Anterior cingulate cortex (tissue), 58 donors: ENCODE measurements at places on chromosomes 2 and 18.

GRCh38 chr2:133377021-133377481, 191.2 kb downstream of the NCKAP5 start:
- no peak for DNase-seq

GRCh38 chr2:217515615-217516309, 487.0 kb downstream of the TNS1 start:
- DNase-seq: no peak

DNA sequence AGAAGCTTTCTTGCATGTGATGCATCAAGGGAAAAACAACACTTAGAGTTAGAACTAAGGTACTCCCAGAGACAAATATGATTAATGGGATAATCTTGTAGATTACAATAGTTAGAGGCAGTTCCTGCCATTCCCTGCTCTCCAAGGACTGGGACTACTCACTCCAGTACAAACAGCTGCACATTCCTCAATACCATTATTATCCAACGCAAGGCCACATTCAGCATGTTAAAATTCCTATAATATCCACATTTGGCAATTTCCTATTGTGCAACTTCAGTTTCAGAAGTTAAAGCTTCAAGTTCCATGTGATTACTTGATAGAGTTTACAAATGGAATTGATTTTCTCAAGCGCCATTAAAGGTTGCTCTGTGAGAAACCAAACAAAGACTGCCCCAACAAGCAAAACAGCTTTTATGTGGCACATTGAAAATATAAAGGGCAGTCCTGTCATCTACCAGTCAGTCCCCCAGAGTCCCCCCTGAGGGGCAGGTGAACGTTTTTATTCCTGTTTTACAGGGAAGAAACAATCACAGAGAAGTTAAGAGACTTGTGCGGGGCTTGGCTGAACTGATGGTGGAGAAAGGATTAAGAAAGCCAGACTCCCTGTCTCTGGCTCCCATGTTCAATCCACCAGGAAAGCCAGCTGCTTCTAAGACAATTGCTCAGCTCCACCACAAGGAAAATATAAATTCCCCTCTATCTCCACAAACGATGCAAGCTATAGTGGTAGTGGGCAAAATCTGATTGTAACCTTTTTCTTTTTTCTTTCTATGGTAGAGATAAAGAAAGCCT, 72.6 kb downstream of the TXNL1 start:
- no peak for DNase-seq

DNA sequence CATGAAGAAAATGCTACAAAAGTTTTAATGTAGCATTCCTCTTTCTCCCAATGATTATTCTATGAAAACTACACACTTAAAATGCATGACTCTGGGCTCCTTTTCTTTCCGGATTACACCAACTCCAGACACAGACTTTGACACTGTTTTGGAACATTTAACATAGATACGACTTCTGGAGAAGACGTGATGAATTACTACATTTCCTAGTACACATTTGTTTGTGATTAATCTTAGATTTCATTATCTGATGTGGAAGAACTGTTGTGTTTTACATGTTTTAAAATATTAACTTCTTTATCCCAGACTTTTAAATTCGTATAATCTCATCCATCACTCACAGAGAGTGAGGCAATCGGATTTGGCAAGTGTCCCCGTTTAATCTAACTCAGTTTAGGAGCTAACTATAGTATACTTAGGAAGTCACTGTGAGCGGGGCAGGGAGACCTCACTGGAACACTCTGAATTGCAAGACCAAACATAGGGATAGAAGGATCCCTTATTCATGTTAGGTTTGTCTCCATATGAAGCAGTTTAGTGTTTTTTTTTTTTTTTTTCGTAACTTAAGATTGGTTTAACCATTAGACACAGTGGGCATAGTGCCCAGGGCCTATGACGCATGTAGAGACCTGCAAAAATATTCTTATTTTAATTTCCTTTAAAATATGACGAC, 66.7 kb downstream of the PDE1A start:
- DNase-seq: no peak

DNA sequence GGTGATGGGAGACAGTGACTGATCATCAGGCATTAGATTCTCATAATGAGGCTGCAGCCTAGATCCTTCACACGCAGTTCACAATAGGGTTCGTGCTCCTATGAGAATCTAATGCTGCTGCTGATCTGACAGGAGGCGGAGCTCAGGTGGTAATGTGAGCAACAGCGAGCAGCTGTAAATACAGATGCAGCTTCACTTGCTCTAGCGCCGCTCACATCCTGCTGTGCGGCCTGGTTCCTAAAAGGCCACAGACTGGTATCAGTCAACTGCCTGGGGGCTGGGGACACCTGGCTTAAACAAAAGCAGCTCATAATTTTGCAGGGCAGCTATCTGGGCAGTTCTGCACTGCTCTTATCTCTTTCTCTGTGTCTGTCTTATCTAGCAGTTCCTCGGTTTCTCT, 20.4 kb upstream of the CD226 start:
- no peak for DNase-seq

GRCh38 chr2:236112466-236112865, 55.7 kb downstream of the GBX2 start:
- no peak for DNase-seq

DNA sequence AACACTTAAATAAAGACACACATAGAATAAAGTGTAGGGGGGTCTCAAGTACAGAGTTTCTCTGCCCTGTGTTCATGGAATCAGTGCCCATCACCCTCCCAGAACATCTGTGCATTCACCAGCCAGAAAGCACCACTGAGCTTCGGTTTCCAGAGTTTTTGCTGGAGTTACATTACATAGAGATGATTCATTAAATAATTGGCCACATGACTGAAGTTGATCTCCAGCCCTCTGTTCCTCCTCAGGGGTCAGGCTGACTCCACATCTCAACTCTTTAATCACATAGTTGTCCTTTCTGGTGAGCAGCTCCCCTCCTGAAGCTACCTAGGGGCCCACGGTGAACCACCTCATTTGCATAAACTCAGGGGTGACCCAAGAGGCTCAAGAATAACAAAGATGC, 129.8 kb downstream of the METTL4 start:
- no peak for DNase-seq

GRCh38 chr2:155502766-155503165, 804.3 kb downstream of the KCNJ3 start:
- no peak for DNase-seq

DNA sequence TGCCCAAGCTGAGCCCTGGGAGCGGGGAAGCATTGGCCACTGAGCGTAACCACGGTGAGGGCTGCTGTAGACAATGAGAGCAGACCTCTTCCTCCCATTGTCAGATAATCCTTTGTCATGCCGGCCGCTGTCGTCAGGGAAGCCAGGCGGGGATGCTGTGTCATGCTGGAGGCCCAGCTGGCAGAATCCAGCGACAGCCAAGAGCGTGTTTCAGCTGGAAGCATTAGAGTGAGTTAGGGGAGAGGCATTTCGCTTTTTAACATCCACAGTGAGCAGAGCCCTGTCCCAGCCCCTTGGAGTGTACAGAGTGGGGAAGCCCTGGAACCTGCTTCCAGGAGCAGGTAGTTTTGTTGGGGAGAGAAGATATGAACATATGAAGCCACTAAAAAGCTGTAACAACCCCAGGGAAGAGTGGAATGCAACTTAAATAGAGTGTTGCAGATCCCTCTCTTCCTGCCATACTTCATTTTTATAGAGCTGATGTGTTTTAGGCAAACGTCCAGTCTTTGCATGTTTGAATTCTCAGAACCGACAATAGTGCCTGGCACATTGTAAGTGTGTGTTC, 7.0 kb downstream of the CTIF start:
- peak; percentile 88 for DNase-seq

DNA sequence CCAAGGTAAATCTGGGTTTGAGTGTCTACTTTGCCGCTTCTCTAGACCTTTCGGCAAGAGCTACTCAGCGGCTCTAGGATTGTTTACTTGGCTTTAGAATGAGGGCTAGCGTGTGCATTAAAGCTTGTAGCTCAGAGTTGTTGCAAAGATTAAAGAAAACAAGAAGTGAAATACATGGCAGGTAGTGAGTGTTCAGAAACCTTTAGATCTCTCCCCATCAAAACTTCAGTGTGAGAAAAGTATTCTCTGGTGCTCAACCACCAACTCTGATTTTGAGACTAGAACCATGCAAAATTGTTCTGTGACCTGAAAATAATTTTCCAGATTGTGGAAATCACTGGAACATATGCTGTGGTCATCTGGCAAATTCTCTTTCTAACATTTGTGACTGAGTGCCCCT, 512.0 kb downstream of the CMPK2 start:
- DNase-seq: no peak

DNA sequence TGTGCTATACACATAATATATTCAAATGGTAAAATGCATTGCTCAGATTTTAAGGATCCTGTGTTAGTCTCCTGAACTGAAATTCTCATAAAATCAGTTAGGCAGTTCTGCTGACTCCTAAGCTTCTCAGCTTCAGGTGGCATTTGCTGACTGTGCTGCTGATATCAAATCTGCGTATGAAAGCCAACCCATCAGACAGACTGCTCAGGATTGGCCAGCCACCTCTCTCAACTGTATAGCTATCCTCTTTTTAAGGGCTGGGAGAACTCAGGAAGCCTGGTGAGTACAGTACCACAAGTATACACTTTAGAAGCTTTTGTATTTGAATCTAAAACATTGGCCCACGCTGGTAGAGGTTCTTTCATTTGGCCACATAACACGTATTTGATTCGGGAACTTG, 28.7 kb downstream of the PTCD3 start:
- DNase-seq: no peak

DNA sequence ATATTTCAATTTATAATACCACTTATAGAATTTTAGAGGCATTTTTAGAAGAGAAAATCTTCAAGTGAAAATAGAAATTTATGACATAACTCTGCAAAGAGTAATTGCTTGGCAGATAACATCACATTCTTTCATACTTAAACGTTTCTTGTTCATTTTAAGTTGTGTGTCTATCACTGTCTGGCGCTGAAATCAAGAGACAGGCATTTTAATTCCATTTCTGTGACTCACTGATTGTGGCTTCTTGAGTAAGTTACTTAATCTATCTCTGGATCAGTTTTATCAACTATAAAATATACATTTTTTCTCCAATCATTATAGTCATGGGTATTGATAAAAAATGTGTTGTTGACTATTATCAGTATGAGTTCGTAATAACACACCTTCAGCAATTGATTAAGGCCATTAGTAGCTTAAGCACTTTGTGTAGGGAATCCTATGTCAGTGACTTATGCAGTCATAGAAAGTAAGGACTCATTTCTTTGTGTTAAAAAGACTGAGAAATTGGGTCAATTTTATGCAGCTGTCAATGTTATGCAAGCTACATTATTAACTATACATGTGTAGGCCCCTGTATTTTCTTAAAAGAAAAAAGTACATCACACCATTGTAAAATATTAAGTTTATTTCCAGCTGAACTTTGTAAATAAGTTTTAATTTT, 497.3 kb downstream of the CCDC85A start:
- no peak for DNase-seq

DNA sequence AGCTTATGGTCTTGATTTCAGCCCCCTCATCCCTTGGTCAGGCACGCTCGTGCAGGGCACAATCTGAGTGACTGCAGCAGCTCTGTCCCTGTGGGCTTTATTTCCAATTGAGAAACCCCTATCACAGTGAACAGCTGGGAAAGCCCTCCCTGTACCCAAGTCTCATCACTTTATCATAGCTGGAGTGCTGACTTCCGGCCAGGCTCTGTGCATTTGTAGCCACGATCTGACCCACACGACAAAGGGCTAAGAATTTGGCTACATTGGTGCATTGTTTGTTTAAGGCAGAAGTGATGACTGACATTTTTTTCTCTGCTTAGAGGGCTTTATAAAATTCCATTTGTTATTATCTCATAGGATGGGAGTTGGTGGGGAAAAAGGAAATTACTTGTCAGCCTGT, 184.4 kb downstream of the KCNS3 start:
- no peak for DNase-seq

DNA sequence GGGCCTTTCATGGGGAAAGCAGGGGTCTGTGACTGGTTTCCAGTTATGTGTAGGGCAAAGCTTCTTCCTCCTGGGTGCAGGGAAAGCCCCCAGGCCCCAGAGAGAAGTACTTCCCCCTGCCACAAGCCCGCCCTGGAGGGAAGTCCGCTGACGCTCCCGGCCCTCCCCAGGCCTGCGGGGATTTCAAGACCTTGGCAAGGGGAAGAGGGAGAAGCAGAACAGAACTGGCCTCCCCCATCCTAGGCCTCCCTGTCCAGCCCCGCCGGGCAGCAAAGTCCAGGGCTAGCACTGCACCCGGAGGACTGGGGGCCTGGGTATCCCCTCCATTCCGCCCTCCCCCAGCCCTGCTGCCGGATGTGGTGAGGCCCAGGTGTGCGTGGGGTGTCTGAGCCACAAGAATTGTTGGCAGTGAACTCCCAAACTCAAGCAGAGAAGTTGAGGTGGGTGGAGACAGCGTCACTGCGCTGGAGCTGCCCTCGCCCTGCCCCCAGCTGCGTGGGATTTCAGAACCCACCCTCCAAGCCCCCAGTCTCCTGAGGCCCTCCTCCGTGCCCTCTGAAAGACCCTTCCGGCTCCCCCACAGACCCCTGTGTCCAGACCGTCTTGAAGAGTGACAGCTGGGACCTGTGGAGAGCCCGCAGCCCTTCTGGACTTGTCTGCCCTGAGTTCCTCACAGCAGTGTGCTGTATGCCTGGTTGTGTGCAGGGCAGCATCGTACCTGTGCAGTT, 1.1 kb upstream of the DUSP2 start:
- DNase-seq: no peak

DNA sequence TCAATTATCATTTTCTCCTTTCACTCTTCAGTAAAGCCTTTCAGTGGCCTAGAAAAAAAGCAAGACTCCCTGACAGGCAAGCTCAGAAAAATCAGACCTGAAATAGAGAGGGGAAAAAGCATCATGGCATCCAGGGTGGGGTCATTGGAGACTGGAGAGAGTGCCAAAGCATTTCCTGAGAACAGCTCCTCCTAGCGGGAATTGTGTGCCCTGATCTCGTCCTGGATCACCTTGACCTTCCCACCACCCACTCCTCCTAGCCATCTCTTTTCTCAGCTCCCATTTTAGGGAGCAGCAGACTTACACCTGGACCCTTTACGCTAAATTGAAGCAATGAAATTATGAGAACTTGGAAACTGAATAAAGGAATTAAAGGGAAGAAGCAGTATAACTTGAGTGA, 176.6 kb downstream of the VWC2L start:
- DNase-seq: no peak

DNA sequence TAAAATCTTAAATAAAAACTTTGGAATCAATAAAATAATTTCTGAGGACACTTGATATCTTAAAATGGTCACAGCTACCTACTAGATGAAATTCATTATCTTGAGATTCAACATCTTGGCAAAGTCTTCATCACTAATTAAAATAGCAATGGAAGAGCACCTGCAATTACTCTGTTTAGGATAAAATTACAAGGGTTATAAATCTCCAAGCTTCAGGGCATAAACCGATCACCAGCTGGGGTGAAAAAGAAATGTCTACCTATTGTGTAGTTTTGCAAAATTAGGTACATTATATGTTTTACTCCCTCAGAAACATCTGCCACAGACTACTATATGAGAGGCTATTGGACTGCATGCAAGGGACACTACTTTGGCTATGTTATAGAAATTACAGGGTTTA, 327.1 kb downstream of the CCDC178 start:
- DNase-seq: no peak
